ENCODE measurements at places on chromosomes 7 and 10.

- DNase-seq, result no peak
These were observed 165.2 kb upstream of the TNS3 start for GRCh38 chr7:47747160-47747559.

DNA sequence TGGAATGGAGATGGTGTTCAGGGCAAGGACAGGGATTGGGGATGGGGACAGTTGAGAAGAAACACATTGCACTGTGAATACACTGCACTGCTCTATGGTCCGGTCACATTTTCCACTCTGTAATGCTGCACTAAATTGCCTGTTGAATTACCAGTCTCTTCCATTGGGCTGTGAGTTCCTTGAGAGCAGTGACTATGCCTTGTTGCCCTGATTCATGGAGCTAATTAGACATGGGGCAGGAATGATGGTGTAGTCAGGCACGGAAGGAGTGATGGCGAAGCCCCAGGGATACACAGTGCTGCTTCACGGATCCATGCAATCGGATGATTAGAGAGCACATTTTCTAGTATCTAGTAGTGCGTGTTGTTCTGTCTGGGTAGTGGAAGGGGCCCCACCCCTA lies 25.4 kb upstream of the GPAM start:
- DNase-seq, result no peak

- DNase-seq, result no peak
These were observed 779 bp downstream of the C1QL3 start for GRCh38 chr10:16520900-16521299.

DNA sequence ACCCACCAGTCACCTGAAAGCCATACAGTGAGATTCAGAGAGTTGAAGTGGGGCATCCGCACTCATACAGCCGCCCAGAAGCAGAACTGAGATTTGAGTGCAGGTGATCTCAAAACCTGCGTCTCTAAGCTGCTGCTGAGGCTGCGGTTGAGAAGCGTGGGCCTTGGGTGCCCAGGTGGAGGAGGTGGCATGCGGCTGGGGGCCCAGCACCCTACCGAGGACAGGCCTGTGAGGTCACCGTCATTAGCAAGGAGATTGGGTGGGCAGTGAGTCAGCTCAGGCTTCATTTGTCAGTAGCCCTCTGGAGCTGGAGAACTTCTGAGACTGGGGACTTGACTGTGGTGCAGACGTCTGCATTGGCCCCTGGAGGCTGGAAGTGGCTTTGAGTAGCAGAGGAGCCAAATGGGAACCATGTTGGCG lies 29.8 kb downstream of the ZMIZ1 start:
- no peak for DNase-seq
